ENCODE measurements at places on chromosomes 1 and 21. TPM values are rescaled to one million over a fixed set of nuclear protein-coding genes. Genes with fewer than 3 reads are reported as not detected.

Gene B3GALT2
- not detected for total RNA-seq

Gene C4BPA
- not detected for total RNA-seq

Gene NBPF19
- 2.1 TPM for total RNA-seq

Gene DENND4B
- 6.5 TPM for total RNA-seq

Gene TUFT1
- 17.9 TPM for total RNA-seq

Gene RSPO1
- total RNA-seq = not detected

Gene MIXL1
- not detected for total RNA-seq

Gene TPTE
- total RNA-seq = 5.9 TPM

Gene BCAR3
- total RNA-seq = 70.5 TPM

Gene FMO1
- total RNA-seq = not detected

Gene NEK2
- 151 TPM for total RNA-seq

Gene ASCL5
- total RNA-seq = not detected

Gene ZNF683
- not detected for total RNA-seq

Gene SIPA1L2
- total RNA-seq = 33.7 TPM

Gene OR2M3
- total RNA-seq = not detected

Gene FNDC5
- 2.7 TPM for total RNA-seq

Gene PLA2G2F
- not detected for total RNA-seq

Gene TNNI3K
- 0.36 TPM for total RNA-seq
